CD4-positive, alpha-beta T cell treated with Interleukin-1 beta for 1 hour (primary cell): ENCODE measurements at places on chromosomes 6 and 20.

DNA sequence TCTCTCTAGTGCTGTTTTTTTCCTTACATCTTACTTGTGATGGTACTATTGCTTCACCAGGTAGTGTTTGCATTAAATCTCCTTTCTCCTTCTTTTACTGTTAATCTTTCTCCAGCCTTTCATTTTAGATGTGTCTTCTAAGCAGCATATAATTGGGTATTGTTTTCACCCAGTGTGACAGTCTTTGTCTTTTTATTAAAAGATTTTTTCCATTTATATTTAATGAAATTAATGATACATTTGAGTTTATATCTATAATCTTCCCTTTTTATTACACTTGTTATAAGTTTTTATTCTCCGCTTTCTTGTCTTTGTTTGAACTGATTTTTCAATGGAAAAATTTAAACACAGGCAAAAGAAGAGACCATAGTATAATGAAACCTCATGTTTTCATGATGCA lies 8.7 kb downstream of the COL20A1 start:
- no peak for DNase-seq

- DNase-seq, result no peak
These were observed 7.9 kb upstream of the TGIF2 start for GRCh38 chr20:36565520-36565919.

DNA sequence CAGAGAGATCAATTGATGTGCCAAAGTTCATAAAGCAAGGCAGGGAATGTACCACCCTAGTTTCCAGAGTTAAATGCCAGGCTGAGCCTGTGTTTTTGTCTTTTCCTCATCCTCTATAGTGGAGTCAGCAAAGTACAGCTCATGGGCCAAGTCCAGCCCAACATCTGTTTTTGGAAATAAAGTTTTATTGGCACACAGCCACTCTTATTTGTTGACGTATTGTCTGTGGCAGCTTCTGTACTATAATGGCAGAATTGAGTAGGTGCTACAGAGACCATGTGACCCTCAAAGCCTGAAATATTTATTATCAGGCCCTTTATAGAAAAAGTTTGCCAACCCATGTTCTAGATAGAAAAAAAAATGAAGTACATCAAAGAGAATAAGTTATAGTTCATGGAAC lies 187.0 kb downstream of the TSHZ2 start:
- DNase-seq, result no peak

DNA sequence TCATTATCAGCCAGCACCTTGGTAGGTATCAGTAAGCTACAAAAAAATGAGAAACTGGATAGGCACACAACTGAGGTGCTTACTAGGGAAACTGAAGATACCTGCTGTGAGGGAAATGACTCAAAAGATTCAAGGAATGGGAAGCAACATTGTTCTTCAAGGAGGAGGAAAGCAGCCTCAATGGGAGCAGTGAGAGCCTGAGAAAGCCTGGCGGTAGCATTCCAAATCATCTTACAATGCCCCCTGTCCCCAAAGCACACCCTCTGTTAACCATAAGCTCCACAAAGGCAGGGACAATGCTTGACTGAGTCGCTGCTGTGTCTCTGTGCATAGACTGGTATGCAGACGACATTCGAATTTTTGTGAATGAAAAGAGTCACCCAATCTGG lies 10.6 kb downstream of the PKHD1 start:
- no peak for DNase-seq

GRCh38 chr6:50992232-50992631 lies 173.6 kb downstream of the TFAP2B start:
- no peak for DNase-seq

- no peak for DNase-seq
These were observed 5.0 kb downstream of the JAG1 start for GRCh38 chr20:10668677-10669368.

GRCh38 chr6:85129881-85130280 lies 320.0 kb upstream of the NT5E start:
- DNase-seq, result no peak

- DNase-seq, result no peak
These were observed 52.2 kb downstream of the LYRM4 start for GRCh38 chr6:5208471-5208971.

- no peak for DNase-seq
These were observed 81.6 kb downstream of the C6orf118 start for GRCh38 chr6:165227644-165228329.

- no peak for DNase-seq
These were observed 166.2 kb downstream of the TRIM27 start for GRCh38 chr6:28757429-28758045.

- DNase-seq, result no peak
These were observed 7.8 kb upstream of the CST3 start for GRCh38 chr20:23645575-23645974.

DNA sequence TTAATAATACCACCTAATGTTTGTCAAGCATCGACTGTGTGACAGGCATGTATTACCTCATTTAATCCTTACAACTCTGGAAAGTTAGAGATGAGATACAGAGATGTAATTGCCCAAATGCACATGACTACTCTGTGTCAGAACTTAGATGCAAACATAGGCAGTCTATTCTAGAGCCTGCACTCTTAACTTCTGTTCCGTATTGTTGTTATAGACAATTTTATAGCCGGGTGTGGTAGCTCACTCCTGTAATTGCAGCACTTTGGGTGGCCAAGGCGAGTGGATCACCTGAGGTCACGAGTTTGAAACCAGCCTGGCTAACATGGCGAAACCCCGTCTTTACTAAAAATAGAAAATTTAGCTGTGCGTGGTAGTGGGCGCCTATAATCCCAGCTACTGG lies 15.0 kb downstream of the IFT52 start:
- DNase-seq, result no peak

- DNase-seq, result no peak
These were observed 6.1 kb upstream of the NANP start for GRCh38 chr20:25629816-25630499.

- DNase-seq, result no peak
These were observed 705.5 kb upstream of the MAN1A1 start for GRCh38 chr6:120055071-120055470.

GRCh38 chr20:56343861-56344381 lies 14.9 kb upstream of the FAM210B start:
- DNase-seq, result peak; percentile 5

DNA sequence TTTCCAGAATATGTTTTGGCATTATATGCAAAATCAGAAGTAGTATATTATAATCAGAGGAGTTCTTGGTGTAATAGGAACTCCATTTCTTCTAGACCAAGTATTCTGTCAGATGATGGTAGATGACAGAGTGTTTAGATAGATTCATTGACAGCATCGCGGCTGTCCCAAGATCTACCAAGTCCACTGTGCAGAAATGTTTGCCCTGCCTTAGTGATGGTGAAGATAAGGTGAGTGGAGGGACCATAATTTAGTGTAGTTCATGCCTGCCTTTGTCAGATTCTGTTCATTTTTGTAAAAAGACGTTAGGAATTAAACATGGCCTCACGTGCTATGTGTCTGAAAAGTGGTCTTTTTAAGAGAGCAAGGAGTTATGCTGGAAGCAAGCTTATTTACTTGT lies 270.1 kb downstream of the ARID1B start:
- DNase-seq, result no peak

GRCh38 chr6:10886691-10887502 lies at the start of gene SYCP2L:
Gene SYCP2L, plus strand, starts transcription at chr6:10887052. Its CDS starts 75 bp downstream, at chr6:10887127.
- peak; percentile 32 for DNase-seq

GRCh38 chr6:98454809-98455322 lies 379.5 kb upstream of the POU3F2 start:
- no peak for DNase-seq

DNA sequence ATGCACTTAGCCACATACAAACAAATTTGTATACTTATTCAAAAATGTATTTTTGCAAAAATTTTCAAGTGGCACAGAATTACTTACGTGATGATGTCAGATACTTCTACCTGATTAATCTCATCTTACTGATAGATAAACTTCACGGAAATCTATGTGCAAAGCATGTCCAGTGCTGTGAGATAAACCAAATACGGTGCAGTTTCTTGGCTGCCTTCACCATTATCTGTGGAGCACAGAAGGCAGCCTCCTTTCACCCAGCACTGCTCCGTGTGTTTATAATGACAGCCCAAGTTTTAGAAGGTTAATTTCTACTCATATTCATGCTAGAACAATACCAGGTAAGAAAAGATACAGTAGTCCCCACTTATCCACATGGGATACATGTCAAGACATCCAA lies 59.0 kb upstream of the PDE10A start:
- DNase-seq, result no peak

DNA sequence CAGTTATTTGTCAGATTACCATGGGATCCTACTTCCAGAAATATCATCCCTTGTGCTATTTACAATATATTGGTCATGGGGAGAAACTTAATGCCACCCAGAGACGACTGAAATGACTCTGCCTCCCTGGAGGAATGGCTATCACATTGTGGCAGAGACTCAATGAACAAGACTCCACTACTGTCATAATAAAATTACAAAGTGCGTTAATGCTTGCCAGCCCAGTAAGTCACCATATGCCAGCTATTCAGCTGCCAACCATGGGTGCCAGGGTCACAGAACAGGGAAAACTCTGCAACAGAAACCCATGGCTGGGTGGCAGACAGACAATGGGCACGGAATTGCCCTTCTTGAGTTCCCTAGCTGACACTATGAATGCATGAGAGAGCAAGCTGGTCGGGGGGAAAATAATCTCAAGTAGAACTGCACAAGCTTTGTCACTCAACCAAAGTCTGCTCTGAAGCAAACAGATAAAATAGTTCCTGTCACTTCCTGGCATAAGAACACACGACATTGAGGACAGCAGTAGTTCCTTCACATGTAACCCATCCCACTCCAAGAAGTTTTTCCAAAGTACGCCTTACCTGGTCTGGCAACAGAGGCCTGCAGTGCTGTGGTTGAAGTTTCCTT lies 32.1 kb downstream of the TP53INP2 start:
- DNase-seq, result no peak

DNA sequence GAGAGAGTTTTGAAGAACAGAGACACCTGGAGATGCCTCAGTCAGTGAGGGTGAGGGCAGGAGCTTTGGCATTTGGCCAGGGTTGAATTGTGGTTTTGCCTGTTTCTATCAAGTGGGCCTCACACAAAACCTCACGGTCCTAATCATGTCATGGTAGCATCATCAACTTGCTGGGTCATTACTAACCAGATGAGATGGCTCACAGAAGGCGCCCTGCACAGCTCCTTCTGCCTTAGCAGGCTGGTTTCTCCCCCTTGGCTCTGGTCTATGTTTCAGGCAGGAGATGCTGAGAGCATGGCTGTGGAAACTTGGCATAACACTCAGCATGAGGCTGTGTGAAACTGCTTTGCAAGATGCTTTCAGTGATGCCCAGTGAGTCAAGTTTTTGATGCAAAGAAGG lies 99.3 kb downstream of the LRRC1 start:
- peak; percentile 4 for DNase-seq

- no peak for DNase-seq
These were observed 9.9 kb downstream of the RAB32 start for GRCh38 chr6:146553377-146554135.

- DNase-seq, result peak; percentile 28
These were observed 78.1 kb upstream of the TRAF3IP2 start for GRCh38 chr6:111683749-111684267.

DNA sequence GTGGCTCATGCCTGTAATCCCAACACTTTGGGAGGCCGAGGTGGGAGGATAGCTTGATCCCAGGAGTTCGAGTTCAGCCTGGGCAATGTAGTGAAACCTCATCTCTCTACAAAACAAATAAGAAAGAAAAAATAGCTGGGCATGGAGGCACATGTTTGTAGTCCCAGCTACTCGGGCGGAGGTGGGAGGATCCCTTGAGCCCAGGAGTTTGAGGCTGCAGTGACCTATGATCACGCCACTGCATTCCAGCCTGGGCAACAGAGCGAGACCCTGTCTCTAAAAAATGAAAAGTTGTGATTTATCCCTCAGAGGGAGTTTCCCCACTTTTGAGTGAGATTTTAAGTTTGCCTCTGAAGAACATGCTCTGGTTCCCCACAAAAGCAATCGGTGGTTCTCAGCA lies 17.4 kb upstream of the BMP7 start:
- DNase-seq, result no peak

GRCh38 chr20:11849976-11850670 lies 67.6 kb upstream of the BTBD3 start:
- DNase-seq, result no peak

GRCh38 chr20:54337144-54337543 lies 129.3 kb downstream of the PFDN4 start:
- DNase-seq, result no peak

DNA sequence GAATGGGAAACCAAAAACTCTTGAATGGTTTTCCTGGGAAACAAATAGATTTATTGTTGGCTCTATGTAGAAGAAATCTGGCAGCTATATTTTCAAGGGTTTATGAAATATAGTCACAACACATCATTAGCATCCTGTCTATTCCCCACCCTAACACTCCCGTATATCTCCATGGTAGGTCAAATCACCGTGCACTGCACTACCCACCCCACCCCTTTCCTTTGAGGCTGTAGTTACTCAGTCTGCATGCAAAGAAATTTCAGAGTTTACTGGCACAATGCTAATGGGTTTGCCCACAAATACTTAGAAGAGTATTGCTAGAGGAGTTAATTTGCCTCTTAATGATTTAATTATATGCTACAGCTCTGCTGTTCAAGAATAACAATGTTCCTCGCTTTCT lies 329.1 kb upstream of the TSHZ2 start:
- no peak for DNase-seq

- peak; percentile 21 for DNase-seq
These were observed 891 bp upstream of the POU3F2 start for GRCh38 chr6:98833307-98834059.

GRCh38 chr20:34954904-34955230 lies 739 bp downstream of the GSS start:
- DNase-seq, result no peak

DNA sequence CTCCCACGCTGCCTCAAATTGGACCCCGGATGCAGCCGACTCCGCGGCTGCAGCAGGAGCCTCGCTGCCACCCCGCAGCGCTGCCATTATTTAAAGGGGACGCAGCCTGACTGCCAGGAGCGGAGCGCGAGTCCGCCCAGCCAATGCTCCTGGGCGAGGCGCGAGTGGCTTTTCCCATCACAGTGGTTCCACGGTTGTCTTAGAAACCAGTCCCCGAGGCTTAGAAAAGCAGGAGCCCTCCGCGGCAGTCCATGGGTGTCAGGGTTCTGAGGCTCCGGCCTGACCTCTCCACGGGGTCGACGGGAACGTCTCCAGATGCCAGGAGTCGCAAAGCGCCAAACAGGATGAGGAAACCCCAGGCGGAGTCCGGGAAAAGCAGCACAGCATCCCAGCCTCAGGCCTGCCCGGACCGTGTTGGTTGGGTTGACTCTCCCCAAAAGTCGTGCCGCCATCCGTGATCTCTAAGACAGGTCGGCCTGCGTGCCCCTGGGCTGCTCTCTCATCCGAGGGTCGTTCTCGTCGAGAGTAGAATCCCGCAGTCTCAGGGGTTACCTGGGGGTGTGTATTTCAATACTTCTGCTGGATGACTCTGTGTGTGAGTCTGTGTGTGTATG lies 975.8 kb upstream of the DEFB115 start:
- DNase-seq, result no peak

- no peak for DNase-seq
These were observed 2.4 kb upstream of the EFHC1 start for GRCh38 chr6:52417675-52418111.

DNA sequence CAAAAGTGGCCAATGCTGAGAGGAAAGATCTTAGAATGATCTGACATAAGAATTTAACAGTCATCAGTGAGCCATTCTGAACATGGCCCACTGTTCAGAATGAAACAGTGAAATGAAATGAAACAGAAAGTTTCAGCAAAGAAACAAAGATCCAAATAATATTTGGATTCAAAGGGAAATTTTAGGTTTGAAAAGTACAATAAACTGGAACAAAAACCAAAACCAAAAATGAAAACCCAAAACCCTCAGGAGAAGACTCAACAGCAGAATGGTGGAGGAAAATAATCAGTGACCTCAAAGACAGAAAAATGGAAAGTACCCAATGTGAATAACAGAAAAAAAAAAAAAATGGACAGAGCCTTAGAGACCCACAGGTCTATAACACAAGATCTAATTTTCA lies 66.1 kb upstream of the EMILIN3 start:
- DNase-seq, result no peak
